ENCODE measurements at places on chromosomes 5 and 9.

DNA sequence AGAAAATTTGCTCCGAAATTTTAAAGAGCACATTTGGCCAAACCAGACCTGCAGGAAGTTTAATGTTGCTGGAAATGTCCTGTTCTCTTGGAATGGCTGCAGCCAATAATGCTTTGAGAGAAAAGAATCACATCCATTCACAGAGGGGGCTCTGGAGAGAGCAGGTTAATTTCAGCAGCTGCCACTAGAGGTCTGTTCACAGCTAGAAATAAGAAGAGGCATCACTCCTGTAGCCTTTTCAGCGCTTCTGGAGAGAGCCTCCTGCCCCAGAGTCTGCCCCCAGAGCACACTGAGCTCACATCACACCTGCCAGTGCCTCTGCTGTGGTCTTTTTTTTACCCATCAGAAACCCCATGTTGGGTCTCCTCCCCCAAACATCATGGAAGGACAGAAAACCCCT is 124.8 kb upstream of the RAD23B start:
- no peak for DNase-seq

GRCh38 chr5:89342106-89342876 is 459.3 kb upstream of the MEF2C start:
- DNase-seq: peak; percentile 27

DNA sequence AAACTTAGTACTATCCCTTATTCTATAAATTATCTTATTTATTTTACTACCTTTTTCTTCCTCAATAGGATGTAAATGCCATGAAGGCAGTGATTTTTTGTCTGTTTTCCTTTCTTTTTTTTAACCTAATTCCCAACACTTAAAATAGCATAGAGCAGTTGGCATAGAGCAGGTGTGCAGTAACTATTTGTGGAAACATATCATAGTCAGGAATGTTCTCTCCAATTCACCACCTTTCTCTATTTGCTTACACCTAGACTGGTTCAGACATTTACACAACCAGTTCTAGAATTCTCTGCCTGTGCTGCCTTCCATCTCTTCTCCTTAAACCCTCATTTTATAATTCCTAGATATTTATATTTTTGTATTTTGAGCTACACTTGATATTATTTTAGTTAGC is 49.6 kb downstream of the IL31RA start:
- DNase-seq: no peak

- DNase-seq: peak; percentile 78
These were observed 77.8 kb upstream of the SHISAL2B start for GRCh38 chr5:64612344-64612961.

All from OCI-M1 (cell line).